ENCODE measurements at places on chromosomes 5 and 9.

DNA sequence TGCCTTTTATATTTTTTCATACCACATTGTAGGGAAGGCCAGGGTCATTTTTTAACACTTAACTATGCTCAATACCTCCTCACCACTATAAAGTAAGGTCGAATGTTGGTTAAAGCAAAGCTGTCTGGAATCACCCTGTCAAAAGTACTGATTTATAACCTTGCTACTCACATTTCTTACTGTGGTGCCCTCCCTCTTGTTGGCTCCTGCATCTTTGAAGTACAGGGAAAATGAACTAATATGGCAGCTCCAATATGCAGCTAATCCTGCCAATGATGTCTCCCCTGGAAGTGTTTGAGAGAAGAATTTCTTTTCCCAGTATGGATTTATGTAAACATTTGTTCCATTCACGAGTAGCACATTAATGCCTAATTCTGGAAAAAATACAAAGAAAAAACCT, 108.4 kb upstream of the RPS23 start:
- no peak for DNase-seq

GRCh38 chr9:97372580-97372979, 39.3 kb upstream of the TDRD7 start:
- DNase-seq: no peak

DNA sequence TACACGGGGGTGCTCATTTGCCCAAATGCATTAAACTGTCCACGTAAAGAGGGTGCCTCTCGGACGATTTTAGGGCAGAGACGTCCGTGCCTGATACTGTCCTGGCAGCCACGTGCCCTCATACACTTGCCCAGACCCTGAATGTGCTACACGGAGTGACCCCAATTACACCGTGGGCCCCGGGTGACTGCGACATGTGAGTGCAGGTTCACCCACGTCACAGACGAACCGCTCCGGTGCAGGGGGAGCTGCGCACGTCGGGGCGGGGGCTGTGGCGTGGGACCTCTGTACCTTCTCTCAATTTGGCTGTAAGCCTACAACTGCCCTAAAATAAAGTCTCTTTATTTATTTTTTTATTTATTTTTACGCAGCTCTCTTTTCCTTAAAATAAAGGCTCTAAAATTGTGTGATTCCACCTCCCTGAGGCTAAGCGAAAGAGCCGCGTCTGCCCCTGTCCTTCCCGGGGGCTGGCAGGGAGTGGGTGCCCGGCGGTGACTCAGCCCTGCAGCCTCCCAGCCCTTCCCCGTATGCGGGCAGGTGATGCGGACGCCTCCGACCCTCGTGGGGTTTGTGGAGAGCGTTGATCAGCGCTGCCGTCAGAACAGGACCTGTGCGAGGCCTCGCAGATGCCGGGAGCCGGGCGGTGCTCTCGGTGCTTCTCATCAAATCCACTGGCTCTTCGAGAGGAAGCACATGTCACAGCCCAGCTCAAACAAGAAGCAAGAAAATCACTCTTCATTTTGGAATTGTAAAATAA, 9.2 kb upstream of the EGFL7 start:
- DNase-seq: no peak

GRCh38 chr9:108316630-108317029, 539.2 kb downstream of the ACTL7B start:
- DNase-seq: no peak

GRCh38 chr5:146047396-146047795, 58.0 kb downstream of the PLAC8L1 start:
- no peak for DNase-seq

DNA sequence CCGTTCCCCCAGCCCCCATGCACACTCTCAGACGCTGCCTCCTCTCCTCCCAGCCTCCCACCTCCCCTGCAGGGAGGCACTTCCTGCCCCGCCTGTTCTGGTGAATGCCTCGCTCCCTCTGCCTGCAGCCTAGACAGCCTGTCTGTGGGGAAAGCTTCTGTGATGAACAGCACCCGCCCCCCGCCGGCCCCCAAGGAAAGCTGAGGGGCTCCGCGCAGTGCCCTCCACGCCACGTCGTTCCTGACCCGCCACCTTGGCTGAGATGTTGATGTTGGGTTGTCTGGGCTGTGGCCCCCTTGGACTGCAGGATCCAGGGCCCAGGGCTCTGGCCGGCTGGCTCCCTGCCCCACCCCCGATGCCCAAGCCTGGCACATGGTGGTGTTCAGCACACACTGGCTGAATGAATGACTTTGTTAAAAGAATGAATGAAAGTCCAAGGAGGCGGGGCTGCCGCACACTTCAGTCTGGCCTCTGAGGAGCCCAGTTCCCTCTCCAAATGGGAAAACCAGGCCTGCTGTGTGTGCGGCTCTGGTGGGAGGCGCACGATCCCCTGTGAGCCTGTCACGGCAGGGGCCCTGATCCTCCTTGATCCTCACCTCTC, 2.1 kb upstream of the MYMK start:
- no peak for DNase-seq

- no peak for DNase-seq
These were observed 369.9 kb upstream of the FAM174A start for GRCh38 chr5:100165309-100165708.

GRCh38 chr5:51618234-51618633, 235.0 kb downstream of the ISL1 start:
- DNase-seq: no peak

- no peak for DNase-seq
These were observed 3.3 kb downstream of the MEF2C start for GRCh38 chr5:88879724-88880123.

- no peak for DNase-seq
These were observed 204.8 kb downstream of the CDH9 start for GRCh38 chr5:26833596-26833995.

GRCh38 chr9:94301583-94301982, 26.9 kb downstream of the NUTM2F start:
- DNase-seq: no peak

GRCh38 chr9:88949961-88950340, 41.3 kb upstream of the S1PR3 start:
- no peak for DNase-seq

DNA sequence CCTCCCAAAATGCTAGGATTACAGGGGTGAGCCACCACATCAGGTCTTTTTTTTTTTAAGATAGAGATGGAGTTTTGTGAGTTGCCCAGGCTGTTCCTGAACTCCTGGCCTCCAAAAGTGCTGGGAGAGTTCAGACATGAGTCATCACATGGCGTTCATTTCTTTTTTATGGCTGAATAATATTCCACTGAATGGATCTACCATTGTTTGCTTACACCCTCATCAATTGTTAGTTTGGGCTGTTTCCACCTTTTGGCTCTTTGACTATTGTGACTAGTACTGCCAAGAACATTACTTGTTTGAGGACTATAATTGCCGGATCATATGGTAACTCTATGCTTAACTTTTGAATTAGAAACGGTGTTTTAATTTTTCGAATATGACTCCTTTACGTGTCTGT, 787 bp upstream of the N4BP3 start:
- no peak for DNase-seq

Measured in stimulated activated CD4-positive, alpha-beta T cell treated with anti-CD3 and anti-CD28 coated beads, Interleukin-12 subunit alpha, Interleukin-12 subunit beta, amount 100 ng/mL, for 4 hours (primary cell).